Ammon's horn (tissue), 1 donor: ENCODE measurements at places on chromosomes 4 and X.

DNA sequence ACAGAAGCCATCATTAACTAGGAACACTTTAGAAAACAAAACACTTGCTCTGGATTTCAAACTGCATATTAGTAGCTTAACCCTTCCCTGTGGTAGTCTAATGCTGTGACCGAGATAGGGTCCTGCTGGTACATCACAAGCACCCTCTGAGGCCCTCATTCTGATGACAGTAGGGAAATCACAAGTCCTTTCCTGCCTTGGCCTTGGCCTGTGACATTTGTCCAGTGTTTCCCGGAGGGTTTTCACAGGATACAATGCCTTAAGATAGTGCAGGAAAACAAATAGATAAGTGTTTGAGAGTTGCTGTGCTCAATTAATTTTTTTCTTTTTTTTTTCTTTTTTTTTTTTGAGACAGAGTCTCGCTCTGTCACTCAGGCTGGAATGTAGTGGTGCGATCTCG is 29.0 kb downstream of the SYAP1 start:
- DNase-seq = no peak

DNA sequence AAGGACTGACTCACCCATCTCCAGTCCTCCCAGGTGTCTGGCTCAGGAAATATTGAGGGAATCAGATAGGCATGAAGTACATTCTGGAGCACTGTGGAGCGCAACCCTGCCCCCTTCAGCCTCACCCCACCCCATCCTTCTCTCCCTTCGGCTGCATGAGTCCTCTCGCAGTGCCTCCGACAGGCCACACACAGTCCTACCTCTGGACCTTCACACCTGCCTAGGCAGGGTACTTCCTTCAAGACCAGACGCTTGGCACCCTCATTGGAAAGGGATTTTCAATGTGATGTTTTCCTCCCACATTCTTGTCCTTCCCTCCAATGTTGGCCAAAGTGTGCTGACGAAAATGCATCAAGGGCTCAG is 26.8 kb upstream of the PPP2R2C start:
- DNase-seq = no peak

GRCh38 chr4:61428950-61429349 is 228.8 kb downstream of the ADGRL3 start:
- DNase-seq = no peak

- DNase-seq = no peak
Measured at GRCh38 chr4:96787766-96788165, 947.9 kb downstream of the PDHA2 start.

DNA sequence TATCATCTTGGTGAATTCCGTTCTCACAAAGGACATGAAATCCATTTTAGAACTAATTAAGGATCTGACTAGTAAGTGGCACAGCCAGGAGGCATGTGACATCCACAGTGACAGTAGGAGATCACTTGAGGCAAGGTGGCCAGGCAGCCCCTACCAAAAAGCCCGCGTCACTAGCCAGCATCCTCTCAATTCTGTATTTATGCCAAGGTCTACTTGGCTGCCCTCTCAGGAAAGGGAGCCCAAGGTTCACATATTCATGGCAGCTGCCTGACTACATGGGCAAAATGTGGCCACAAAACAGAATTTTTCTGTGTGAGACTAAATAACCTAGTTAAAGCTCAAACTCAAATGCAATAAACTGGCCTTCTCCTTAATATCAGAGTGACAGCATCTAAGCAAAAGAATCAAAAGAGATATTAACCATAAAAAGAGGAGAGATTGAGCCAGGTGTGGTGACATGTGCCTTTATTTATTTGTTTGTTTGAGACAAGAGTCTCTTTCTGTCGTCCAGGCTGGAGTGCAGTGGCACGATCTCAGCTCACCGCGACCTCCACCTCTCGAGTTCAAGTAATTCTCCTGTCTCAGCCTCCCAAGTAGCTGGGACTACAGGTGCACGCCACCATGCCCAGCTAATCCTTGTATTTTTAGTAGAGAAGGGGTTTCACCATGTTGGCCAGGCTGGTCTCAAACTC is 51.5 kb downstream of the SLC9A7 start:
- DNase-seq = no peak

DNA sequence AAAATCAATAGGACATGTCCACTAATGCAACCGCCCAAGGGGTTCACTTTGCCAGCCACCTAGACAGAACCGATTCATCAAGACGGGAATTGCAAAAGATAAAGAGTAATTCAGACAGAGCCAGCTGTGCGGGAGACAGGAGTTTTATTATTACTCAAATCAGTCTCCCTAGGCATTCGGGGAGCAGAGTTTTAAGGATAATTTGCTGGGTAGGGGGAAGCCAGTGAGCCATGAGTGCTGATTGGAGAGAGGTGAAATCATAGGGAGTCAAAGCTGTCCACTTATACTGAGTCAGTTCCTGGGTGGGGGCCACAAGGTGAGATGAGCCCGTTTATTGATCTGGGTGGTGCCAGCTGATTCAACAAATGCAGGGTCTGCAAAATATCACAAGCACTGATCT is 8.5 kb downstream of the TMEM184C start:
- no peak for DNase-seq

DNA sequence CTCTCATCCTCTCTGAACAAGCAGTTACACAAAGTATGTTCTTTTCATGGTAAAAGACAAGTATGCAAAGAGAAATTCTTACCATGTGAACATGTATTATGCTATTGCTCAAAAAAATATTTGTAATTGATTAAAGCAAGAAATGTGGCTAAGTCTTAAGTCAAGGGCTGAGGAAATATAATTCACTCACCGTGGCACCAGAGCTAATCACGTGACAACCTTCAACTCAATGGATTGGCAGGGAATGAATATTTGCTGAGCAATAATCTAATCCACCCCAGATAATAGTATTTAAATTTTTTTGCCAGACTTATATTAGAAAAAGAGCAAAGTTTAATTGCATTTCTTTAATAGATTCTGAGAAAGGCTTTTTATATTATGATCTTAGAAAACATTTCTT is 310.2 kb downstream of the HS3ST1 start:
- DNase-seq = no peak

- DNase-seq = no peak
Measured at GRCh38 chr4:65069177-65069576, 601.1 kb downstream of the EPHA5 start.

GRCh38 chr4:174423257-174423944 is 98.9 kb downstream of the HPGD start:
- DNase-seq = peak; percentile 16

GRCh38 chr4:158836002-158836369 is 67.2 kb downstream of the FNIP2 start:
- no peak for DNase-seq

DNA sequence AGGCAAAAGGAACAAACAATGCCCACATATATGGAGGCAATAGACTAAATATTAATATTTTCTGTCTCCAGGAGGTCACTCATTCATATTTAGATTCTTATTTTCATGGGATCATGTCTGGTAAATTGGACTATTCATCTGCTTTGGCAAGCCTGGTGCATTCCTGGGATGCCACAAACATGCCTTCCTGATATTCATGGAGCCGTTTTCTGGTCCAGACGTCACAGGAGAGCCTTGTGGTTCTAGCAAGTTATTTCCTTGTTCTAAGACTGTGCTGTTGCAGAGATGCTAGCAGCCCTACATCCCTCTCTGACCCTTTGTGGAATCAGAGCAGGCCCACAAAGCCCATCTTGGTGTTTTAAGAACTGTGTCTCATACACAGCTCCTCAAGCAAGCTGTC is 16.1 kb upstream of the EXOSC9 start:
- no peak for DNase-seq

DNA sequence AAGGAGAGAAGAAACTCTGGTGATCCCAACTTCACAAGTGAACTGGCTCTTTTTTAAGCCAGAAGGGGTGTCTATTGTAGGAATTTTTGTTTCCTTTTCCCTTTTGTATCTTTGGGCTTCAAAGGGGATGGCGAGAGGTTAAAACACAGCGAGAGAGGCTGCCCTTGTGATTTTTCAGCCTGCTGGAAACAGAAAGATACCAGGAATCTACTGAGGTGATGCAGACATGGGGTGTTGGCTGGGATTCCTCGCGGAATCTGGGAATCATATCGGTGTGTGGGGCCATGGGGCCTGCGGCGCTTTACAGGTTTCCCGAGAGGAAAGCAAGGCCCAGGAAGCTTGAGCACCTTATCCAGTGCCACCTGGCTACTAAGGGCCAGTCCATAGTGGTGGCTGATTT is 99.4 kb upstream of the STX18 start:
- DNase-seq = no peak

DNA sequence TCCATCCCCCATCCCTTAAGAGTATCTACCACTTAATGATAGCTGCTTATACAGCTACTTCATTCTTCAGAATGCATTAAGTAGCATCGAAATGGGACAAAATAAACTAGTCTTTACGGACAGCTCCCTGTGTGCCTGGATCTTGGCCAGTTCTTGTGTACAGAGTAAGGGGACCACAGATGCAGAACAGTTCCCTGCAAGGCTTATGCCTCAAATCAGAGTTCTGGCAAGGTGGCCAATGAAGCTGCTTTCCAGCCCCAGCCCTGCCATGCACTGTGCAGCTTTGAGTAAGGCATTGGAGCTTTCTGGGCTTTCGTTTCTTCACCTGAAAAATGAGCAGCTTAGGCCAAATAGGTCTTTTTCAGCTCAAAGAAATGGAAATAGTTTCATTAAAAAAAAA is 14.2 kb downstream of the CLNK start:
- no peak for DNase-seq

- DNase-seq = no peak
Measured at GRCh38 chr4:569958-570667, 6.0 kb downstream of the TMEM271 start.

GRCh38 chr4:124343661-124344171 is 368.8 kb downstream of the ANKRD50 start:
- no peak for DNase-seq

GRCh38 chr4:186650401-186651180 is 73.1 kb downstream of the FAT1 start:
- DNase-seq = no peak

DNA sequence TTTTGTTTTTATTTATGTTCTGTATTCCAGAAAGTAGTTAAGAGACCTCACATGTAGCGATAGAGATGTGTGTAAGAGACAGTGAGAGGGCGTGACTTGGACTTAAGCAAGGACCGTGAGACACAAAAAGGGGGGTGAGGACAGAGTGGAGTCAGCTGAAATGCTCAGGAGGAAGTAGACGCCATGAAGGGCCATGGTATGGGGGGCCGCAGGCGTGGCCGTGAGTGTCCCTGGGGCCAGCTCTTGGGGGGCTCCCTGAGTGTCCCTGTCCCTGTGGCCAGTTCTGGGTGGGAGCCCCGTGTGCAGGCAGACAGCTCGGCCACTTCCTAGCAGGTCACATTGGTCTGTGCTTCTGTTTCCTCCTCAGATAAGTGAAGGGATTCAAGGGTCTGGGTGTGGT is 23.0 kb upstream of the MSANTD1 start:
- DNase-seq = no peak

- DNase-seq = no peak
Measured at GRCh38 chrX:40080894-40081678, 16.7 kb downstream of the BCOR start.

DNA sequence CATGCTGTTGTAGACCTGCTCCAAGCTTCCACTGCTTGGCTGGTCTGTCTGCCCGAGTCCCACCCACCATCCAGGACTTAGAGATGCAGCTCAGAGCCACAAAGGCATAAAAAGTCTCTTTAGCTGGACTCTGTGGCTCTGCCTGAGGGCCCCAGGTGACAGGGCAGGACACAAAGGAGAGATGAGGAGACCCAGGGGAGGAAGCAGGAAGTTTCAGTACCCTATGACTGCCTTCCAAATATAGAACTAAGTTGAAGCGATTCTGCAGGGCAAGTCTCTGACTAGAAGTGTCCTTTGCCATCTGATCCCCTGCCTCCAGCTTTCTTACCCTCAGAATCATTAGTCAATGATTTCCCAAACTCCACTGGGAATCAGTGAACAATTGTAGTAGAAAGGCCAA is 11.2 kb upstream of the CXCR3 start:
- no peak for DNase-seq

GRCh38 chrX:40177117-40177430 is 79.3 kb upstream of the BCOR start:
- DNase-seq = no peak

GRCh38 chrX:22538580-22538979 is 265.9 kb downstream of the CBLL2 start:
- no peak for DNase-seq

DNA sequence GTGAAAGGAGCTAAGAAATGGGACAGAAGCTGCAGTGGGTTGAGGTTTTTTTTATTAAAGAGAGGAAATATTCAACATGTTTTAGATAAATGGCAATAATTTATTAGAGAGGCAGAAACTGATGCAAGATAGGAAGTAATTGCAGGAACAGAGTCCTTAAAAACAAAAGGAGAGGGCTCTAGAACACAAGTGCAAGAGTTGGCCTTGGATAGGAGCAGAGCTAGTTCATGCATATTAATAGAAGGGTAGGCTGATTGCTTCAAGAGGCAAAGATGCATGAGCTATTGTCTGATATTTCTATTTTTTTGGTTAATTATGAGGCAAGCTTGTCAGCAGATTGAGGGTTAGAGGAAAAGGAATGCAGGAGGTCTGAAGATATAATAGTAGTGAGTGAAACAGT is 91.0 kb upstream of the GPRIN3 start:
- DNase-seq = no peak
